Left cardiac atrium (tissue), 4 donors: ENCODE measurements at places on chromosomes 2 and 18. TPM values are rescaled to one million over a fixed set of nuclear protein-coding genes. Genes with fewer than 3 reads are reported as not detected.

CXCR1 gene
- total RNA-seq, result 0.97 TPM

DNA sequence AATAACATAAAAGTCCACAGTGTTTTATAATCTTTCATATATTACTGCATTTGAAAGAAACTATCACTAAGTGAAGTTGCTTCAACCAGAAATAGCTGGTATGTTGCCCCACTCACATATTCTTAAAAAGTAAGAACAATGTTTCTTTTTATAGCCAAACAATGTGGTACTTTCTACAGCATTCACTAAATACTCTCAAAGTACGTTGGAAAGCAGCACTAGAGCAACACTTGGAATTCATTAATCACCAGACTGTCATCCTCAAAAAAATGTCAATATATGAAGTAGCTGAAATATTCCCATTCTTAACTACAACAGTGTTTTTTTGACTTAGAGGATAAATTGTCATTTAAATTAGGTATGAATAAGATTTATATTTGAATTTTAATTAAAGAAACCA, 32.8 kb downstream of the COBLL1 start:
- DNase-seq, result no peak

SERPINB4 gene
- total RNA-seq, result not detected

VWC2L gene
- total RNA-seq, result not detected
